SW480 (cell line): ENCODE measurements at places on chromosomes 13 and 19.
A peak's percentile ranks its signal among the peaks of the same experiment; 100 is the strongest.

DNA sequence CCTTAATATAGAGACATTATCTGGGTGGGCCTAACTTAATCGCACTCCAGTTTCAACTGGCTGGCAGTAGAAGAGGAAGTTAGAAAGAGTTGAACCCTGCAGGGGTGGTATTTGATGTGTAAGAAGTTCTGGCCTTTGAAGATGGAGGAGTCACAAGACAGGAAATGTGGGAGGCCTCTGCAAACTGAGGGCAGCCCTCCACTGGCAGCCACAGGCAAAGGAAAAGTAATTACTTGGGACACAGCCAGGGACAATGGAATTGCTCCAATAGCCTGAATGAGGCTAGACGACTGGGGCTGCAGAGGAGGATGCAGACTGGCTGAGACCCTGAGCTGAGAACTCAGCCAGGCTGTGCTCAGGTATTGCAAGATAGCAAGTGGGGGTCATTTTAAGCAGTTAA lies 703.3 kb upstream of the ARGLU1 start:
- DNase-seq = no peak

GRCh38 chr13:50456111-50456510 lies 387.4 kb downstream of the DLEU7 start:
- DNase-seq = no peak

DNA sequence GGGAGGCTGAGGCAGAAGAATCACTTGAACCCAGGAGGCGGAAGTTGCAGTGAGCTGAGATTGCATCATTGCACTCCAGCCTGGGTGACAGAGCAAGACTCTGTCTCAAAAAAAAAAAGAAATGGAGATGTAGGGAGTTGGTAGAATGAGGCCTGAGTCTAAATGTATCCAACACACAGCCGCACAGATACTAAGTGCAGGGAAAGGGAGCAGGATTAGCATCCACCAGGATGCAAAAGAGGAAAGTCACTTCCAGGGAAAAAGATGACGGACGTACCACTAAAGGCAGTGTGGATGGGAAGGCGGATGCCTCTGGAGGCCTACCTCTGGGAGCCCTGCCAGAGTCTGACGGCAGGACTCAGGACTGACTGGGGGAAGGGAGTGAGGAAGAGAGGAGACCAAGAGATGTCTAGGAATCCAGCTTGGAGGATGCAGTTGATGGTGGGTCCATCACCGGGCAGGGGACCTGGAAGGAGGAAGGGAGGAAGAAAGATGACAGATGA lies 6.8 kb downstream of the FAM98C start:
- no peak for DNase-seq

GRCh38 chr13:75153386-75153785 lies 328.6 kb downstream of the TBC1D4 start:
- no peak for DNase-seq

DNA sequence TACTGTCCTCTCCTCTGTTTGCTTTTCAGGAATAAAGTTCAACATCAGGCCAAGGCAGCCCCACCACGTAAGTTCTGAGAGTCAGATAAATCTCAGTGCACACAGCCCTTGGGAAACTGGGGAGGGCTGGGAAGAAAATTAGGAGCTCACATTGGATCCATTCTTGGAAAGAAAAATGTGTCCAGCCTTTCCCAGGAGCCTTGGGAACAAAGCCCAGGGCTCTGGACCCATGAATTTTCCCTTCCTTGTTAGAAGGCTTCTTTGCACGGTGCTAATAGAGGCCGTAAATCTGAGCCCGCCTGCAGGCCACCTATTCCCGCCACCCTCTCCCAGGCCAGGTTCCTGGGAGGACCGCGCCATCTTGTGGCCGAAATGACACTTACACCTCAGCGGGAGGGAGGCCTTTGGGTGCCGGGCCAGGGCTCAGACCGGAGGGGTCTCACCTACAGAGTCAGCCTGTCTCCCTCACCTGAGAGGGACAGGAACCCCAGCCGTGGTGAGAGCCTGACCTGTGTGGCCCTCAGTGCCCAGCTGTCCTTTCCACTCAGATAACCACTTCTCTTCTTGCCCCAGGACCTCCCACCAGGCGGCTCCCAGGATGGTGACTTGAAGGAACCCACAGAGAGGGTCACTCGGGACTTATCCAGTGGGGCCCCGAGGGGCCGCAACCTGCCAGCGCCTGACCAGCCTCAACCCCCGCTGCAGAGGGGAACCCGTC lies 25.1 kb upstream of the KCTD15 start:
- peak; percentile 74 for DNase-seq

GRCh38 chr13:108278466-108278865 lies 8.9 kb downstream of the TNFSF13B start:
- no peak for DNase-seq

DNA sequence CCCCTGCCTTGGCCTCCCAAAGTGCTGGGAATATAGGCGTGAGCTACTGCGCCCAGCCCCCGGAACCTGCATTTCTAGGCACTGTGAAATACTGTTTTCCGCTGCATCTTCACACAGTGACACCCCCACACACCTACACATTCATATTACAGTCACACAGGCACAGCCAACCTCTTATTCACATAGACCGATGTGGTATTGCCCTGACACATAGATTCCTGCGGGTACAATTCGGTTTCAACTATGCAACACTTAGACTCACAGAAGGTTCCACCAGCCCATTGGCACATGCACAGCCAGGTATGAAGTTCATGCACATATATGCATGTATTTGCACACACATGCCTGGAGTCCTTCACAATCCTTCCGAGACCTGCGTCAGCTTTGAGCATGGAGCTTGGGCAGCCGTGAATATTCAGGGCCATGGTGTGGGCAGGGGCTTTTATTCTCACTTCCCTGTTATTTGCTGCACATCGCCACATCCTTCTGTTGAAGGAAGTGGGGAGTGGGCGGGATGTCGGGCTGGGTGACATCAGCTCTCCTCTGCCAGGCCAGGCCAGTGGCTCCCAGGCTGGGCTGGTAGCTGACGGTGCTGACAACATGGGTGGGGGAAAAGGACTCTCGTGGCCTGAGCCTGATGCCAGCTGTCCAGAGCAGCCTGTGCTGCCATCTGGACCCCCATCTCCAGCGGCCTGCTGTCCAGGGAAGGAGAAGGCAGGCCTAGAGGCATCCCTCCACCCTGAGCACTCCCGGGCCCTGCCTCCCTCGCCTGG lies 5.4 kb upstream of the CDC37 start:
- no peak for DNase-seq

- DNase-seq = peak; percentile 31
These were observed 201.2 kb upstream of the UBL3 start for GRCh38 chr13:30051531-30052060.

GRCh38 chr13:111898956-111899713 lies 167.8 kb upstream of the SOX1 start:
- DNase-seq = no peak

GRCh38 chr13:30978981-30979956 lies 46.8 kb downstream of the TEX26 start:
- DNase-seq = no peak

- DNase-seq = no peak
These were observed 48.4 kb upstream of the MEDAG start for GRCh38 chr13:30857636-30858035.

DNA sequence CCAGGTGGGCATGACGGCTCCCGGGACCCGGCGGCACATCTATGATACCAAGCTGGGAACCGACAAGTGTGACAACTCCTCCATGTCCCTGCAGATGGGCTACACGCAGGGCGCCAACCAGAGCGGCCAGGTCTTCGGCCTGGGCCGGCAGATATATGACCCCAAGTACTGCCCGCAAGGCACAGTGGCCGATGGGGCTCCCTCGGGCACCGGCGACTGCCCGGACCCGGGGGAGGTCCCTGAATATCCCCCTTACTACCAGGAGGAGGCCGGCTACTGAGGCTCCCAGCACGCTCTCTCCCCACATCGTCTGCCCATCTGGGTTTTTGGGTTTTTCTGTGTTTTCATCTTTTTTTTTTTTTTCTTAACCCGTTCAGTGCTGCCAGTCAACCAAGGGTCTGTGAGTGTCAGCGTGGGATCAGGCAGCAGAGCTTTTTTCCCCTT lies 2.3 kb upstream of the ABCA7 start:
- no peak for DNase-seq

DNA sequence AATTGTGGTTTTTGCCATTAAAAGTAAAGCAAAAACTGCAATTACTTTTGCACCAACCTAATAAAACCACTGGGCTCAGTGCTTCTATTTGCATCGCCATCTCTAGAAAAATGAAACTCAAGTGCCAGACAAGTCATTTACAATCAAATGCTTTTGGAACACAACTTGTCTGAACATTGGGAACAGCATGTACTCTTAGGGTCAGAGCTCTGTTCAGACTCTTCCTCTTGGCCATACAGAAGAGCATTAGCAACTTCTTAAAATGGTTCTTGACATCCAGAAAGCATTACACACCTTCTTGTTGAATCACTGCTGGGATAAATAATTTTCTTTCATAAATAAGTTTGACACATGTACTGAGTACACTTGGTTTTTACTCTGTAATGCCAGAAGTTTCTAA lies 272.5 kb downstream of the DCLK1 start:
- DNase-seq = no peak

- DNase-seq = no peak
These were observed 1.3 kb upstream of the ZSCAN22 start for GRCh38 chr19:58325311-58326022.

GRCh38 chr13:110689041-110689440 lies 16.9 kb downstream of the CARS2 start:
- no peak for DNase-seq

DNA sequence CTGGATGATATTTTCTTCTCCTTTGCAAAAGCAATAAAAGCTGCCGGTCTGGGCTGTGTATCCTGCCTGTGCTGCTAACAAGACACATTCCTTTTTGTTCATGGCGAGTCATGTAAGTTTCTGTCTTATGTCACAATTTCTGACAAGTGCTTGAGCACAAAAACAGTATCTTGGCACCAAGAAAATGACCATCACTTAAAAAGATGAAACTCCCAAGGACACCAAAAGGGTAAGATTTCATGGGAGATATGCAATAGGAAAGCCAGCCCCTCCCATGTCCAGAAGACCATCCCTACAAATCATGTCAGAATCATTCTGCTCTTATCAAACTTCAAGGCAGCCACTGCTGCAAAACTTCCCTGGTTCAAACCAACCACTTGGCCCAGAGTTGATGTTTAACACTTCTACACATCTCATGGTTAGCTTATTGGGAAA lies 375.4 kb upstream of the ZNF507 start:
- DNase-seq = no peak

GRCh38 chr19:51735759-51736449 lies 12.1 kb upstream of the HAS1 start:
- peak; percentile 29 for DNase-seq

GRCh38 chr13:101949681-101950080 lies 452.2 kb downstream of the FGF14 start:
- no peak for DNase-seq

DNA sequence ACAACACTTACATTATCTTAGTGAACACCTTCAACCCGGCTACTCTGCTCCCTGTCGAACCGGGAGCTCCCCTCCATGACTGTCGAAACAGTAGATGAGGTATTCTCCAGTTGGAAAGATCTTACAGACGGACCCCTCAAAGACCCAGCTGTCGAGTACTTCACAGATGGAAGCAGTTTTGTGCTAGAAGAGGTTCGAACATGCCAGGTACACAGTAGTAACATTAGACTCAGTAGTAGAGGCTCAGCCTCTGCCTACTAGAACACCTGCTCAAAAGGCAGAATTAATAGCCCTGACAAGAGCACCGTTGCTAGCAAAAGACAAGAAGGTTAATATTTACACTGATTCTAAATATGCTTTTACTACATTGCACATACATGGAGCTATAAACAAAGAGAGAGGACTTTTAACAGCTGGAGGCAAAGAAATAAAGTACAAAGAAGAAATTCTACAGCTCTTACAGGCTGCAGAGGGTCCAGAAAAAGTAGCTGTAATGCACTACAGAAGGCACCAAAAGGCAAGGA lies 13.6 kb upstream of the SLC15A1 start:
- DNase-seq = no peak

- peak; percentile 52 for DNase-seq
These were observed 2.0 kb upstream of the ZIC2 start for GRCh38 chr13:99979453-99980200.

DNA sequence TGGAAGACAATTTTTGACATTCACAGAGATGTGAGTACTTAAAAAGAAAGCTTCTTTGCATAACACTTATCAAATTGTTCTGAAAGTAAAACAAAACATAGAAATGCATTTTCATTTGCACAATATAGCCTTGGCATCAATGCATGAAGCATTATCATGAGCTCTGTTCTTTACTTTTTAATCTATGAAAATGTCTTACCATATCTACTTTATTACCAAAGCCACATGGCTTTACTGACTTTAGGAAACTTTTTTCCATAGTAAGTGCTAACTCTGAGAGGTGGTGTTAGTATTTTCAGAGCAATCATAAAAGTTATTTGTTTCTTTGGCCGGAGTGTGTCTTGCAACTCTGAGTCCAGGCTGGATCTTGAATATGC lies 10.5 kb downstream of the TNFRSF19 start:
- no peak for DNase-seq

GRCh38 chr13:31175847-31176532 lies 14.3 kb upstream of the HSPH1 start:
- DNase-seq = no peak

- DNase-seq = no peak
These were observed 18.3 kb downstream of the PRKCSH start for GRCh38 chr19:11453468-11454341.

- DNase-seq = no peak
These were observed 39.0 kb downstream of the RCBTB2 start for GRCh38 chr13:48493851-48494250.

GRCh38 chr19:55460670-55461258 lies 678 bp downstream of the ISOC2 start:
- DNase-seq = peak; percentile 57

DNA sequence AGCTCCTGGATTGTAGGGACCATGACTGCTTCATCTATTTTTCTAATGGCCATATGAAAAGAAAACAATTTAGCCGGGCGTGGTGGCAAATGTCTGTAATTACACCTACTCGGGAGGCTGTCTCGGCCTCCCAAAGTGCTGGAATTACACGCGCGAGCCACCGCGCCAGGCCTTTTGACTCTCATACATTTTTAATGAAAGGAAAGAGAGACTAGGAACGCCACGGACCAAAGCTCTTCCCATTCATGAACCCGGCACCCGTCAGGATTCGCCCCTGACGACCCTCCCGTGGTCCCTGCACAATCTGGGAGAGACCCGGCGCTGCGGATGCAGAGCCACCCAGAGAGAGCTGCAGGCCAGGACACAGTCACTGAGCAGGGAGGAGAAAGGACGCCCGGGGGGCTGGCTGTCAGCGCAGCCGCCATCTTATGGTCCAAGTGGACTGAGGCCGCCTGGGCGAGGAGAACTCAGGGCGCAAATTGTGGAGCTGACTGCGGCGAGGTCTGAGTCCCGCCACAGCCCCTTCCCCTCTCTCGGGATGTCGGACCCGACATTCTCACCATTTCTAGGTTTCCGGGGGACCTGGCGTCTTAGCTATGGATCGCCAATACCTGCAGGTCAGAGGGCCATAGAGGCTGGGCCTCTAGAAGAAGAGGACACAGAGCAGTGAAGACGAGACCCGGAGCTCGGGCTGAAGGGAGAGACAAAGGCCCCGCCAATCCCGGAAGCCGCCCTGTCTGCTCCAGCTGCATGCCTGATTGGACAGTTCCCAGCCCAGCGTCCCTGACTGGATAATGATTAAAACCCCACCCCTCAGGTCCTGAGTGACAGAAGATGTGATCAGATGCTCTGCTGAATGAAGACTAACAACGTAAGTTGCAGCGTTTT lies at the start of gene ZNF681:
TSS of gene ZNF681 (minus strand) at position 705 of the 888 bp plus-strand sequence. CDS start at position 563, 142 bp downstream.
- DNase-seq = peak; percentile 51
